Forelimb muscle (tissue), 1 donor: ENCODE measurements at places on chromosomes 2 and 18. TPM values are rescaled to one million over a fixed set of nuclear protein-coding genes. Genes with fewer than 3 reads are reported as not detected.

DNA sequence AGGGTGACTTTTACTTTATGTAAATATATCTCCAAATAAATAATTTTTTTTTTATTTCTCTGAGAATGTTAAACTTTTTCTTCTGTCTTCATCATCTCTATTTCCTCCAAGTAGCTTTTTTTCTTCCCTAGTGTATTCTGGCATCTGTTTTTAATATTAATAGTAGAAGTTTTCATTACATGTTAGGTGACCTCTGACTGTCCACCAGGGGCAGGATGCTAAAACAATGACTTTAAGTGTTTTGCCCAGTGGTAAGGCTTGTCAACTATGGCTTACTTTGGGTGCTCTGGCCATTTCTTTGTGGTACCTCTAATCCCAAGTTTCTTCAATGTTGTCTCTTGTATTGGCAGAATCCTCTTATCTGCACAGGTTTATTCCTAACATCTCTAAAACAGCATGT is 127.1 kb downstream of the SRBD1 start:
- no peak for DNase-seq

DNA sequence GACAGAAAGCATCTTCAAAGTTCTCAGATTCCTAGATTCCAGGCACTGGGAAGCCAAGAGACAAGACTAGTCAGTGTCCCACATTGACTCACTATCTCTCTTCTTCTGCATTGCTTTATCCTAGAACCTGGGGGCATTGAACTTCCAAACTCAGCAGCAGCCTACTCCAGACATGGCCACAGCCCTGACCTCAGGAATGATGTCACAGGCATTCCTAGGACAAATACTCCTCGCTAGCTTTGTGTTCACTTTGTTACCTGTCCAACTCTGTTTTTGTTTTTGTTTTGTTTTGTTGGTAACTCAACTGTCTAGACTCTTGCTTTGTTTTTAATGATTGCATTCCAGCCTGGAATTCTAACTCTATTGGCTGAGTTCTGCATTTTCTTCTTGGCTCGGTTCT is 449.3 kb upstream of the SPHKAP start:
- DNase-seq = no peak

DSC2 gene
- 10.1 TPM for polyA plus RNA-seq

DNA sequence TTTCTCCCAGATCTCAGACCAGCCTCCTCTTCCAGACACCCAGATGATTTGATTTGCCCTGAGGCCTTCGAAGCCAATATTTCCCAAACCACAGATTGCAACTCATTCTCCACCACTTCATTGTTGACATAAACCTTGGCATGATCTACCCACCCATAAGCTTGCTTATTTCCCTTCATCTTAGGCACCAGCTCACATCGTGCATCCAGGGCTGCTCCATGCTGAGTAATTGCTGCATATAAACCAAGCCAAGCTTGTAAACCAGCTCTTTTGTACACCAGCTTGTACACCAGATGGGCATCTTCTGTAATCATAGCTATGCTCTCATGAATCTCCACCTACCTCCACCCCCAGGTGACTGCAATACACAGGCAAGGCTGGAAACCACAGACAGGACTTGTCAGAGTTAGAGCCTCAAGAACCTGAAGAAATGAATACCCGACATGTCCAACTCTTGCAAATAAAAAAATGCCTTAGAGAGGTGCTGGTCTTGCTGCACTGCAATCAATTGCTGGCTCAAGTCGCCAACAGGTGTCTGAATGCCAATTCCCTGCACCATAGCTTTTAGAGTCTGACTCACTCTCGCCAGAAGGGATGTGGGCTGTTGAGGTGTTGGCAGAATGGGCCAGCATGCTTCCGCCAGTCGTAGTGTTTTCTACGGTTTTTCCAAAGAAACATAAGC is 31.5 kb downstream of the TRABD2A start:
- DNase-seq = no peak

- no peak for DNase-seq
Observed at GRCh38 chr2:235641956-235642355, 148.1 kb downstream of the AGAP1 start.

GRCh38 chr2:217853301-217853881 is 149.4 kb downstream of the TNS1 start:
- no peak for DNase-seq

BCL2 gene
- 13.1 TPM for polyA plus RNA-seq

SLC23A3 gene
- polyA plus RNA-seq = 1.3 TPM

POTEI gene
- 0.04 TPM for polyA plus RNA-seq

DNA sequence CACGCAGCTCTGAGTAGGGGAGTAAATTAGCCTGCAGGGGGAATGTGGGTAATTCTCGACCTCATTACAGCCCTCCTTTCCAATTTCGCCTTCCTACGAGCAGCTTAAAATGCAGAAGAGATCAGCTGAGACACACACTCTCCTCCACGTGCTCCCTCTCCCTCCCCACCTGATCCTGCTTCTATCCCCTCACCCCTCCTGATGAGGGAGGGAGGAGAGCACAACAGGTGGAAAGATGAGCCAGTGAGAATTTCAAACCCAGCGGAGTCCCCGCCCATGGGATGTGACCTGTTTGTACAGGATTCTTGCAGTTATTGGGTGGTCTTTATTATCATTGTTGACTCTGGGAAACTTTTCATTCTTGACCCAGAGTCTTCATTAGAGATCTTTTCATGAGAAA is 35.5 kb downstream of the DDX18 start:
- DNase-seq = no peak

STK16 gene
- polyA plus RNA-seq = 15.0 TPM

DNA sequence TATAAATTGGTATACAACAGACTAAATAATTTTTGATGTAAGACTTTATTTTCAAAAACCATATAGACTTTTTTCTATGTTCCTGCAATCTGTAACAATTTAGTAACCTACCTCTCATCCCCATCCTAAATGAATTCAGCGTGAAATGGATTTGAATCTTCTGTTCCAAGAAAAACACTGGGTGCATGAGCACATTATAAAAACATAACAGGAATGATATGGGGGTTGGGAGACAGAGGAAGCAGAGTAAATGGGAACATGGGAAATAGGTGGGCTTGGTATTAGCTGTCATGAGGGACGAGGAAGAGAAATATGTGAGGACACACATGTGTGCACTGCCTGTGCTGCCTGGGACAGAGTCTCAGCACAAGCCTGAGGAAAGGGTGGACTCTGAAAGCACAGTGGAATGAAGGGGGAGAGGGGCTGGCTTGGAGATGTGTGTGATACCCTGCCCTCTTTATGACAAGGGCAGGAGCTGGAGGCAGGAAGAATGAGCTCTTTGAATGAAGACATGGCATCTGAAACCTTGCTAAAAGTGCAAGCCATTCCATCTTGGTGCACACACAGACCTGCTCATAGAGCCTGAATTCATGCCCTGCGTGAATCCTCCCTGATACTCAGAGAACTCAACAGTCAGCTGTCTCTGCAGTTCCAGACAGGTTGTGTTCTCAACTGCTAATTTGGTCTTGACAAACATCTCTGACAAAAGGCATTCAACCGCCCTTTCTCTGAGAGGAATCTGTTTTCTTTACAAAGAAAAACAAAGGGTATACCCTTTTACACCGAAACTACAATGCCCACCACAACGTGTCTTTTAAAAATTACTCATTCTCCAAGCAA is 66.6 kb downstream of the EPB41L3 start:
- DNase-seq = no peak

EGR4 gene
- polyA plus RNA-seq = not detected

- no peak for DNase-seq
Observed at GRCh38 chr2:135190799-135191198, 138.7 kb downstream of the RAB3GAP1 start.

SEPTIN10 gene
- polyA plus RNA-seq = 75.9 TPM
